ENCODE measurements at places on chromosomes 4 and X.

DNA sequence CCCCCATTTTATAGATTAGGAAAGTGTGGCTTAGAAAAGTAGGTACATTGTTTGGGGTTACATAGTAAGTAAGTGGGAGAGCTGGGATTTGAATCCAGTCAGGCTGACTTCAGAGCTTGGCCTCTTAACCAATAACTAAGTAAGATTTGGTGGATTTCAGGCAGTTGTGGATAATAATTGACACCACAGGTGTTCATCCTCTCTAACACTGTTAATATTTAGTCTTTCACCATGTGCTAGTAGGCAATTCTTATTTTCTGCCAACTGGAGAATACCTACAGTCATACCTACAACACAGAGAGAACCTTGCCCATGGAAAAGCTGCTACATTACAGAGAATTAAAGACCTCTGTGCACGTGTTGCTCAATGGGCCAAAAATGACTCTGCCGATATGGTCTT is 89.5 kb downstream of the DIAPH2 start:
- DNase-seq: no peak

GRCh38 chrX:129347291-129347690 is 176.0 kb downstream of the SMARCA1 start:
- no peak for DNase-seq

GRCh38 chrX:67480789-67481188 is 63.0 kb upstream of the AR start:
- DNase-seq: no peak

DNA sequence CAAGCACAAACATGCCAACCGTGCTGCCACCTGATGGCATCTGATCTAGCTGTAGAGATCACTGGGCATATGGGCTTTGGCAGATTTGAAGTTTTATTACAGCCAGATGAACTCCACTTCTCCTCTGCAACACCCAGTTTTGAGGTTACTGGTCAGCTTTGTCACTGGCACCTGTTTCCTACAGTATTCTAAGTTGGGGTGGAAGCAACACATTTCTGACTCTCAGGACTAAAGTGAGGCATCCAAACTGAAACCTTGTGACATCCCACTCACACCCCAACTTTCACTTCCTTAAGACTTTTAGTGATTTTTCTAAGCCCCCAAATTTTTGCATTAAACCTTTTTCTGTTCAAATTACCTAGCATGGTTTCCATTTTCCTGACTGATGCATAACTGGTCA is 115.1 kb upstream of the PCDH18 start:
- no peak for DNase-seq

DNA sequence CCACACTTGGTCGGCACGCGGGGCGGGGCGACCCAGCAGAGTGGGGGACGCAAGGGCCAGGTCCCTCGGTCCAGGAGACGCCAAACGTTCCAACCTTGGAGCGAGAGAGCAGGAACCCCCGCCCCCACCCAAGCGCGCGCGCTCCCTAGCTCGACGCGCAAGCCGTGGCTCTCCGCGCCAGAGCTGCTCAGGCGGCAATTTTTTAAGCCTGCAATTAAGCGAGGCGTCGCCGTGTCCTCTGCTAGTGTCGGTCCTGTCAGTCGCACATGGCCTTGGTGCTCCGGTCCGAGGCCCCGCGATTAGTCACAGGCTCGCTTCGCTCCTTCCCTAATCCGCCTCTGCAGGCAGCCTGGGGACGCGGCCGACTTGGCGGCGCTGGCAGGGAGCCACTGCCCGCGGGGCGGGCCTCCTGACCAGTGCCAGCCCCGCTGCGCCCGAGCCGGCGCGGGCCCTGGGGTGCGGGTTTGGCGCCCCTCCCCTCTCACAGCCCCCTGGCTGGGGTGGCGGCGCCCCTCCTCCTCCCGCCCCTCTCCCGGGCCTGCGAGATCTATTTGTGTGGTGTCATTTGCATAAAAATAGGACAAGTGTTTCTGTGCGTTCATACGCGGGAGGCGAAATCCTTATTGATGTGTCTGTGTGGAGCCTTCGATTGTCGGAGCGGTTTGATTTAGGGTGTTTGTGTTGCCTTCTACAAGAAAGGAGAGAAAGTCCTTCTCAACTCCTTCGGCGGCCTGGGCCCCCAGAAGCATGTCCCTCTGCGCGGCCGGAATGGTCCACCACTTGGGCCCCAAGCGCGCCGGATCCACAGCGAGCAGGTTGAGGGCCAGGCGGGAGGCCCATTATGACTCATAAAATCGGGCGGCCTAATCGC is 9.8 kb upstream of the BCOR start:
- peak; percentile 83 for DNase-seq

DNA sequence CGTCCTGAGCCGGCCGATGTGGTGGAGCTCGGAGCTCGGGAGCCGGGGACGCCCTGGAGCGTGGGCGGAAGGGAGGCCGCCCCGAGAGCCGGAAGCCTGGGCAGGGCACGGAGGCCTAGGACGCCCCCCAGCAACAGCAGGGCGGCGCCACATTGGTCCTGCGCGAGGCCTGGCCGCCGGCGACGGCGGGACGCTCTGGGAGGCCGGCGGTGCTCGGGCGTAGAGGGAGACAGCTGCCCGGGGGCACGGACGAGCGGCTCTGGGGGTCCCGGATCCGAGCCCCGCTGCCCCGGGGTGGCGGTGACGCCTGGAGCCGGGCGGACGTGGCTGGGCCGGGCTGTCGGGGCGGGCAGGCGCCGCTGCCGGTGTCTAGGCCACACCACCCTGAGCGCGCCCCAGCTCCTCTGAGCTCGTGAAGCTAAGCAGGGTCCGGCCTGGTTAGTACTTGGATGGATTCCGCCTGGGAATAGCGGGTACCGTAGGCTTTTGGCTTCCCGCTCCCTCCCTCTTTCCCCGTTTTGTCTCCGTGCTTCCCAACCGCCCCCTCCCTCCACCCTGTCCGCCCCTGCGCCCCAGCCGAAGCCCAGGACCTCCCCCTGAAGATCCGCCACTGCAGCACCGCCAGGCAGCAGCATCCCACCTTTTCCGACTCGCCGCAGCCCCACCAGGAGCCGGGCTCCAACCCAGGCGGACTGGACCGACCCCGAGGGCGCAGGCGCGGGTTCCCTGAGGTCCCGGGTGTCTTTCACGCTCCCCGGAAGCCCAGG is 12.1 kb downstream of the FRG2 start:
- DNase-seq: no peak

Measured in adrenal gland (tissue), 19 donors.